ENCODE measurements at places on chromosomes 2 and 18.

DNA sequence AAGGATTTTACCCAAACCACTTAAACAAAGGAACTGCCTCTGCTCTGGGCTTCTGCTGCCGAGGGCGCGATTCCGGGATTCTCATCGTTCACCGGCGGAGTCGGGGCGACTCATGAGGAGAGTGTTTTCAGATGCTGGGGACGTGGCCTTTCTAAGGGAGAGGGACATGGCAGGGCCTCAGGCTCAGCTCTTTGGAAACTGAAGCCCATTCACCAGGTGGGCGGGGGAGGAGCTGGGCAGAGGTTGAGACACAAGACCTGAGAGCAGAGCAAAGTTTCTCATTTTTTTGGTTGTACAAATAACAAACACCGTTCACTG is 29.8 kb downstream of the NFATC1 start:
- DNase-seq = no peak

- DNase-seq = no peak
Observed at GRCh38 chr2:39663187-39663930, 2.4 kb upstream of the TMEM178A start.

DNA sequence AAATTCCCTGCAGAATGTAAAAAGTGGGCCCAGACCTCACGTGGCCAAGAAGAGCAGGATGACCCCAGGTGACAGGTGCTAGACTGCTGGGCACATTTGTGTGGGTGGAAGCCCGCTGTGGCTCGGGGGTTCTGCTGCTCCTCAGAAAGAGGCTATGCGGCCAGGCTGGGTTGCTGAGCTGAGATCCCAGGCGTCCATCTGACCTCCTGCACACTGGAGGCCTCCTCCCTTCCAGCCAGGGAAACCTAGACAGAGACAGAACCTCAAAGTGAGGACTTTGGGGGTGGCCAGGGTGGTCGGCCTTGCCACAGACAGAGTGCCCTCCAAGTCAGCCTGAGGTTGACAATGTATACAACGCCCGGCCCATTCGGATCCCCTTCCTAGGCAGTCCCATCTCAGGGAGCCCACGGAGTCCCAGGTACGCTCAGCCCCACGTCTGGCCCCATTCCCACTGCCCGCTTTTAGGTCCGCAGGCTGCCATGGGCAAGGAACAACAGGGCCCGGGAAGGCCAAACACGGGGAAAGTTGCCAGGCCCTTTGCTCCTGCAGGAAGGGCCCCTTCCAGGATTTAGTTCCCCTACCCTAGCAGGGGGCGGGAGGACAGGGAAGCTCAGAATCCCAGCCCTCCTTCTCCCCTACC is 75.6 kb downstream of the KIAA2012 start:
- DNase-seq = no peak

DNA sequence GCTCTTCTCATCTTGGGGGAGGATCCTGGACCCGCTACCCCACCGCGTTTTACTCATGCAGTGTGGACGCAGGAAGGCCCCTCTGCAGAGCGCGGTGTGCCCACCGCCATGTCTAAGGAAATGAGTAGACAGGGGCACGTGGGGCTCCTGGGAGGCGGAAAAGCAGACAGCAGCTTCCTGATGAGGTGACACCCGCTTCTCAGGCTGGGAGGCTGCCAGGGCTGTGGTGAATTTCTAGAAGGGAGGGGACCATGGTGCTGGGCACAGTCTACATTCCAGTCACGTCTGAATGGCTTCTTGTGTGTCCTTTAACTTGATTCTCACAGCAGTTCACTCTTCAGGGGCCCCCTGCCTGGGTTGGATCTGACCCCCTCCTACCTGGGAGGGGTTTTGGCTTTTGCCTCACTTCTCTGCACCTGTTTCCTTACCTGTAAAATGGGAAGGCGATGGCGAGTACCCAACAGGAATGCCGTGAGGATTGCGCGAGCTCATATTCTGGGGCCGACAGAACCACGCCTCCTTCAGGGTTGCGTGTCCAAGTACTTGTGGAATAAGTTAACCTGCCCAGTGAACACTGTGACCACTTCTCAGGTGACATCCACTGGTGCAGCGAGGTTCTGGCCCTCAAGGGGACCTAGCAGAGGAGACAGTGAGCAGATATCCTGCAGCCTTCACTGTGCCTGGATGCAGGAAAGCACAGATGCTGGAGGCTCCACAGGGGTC is 32.3 kb upstream of the MBP start:
- no peak for DNase-seq

GRCh38 chr2:156489750-156490465 is 53.7 kb downstream of the GPD2 start:
- DNase-seq = no peak

GRCh38 chr18:80227472-80227871 is 19.8 kb downstream of the PARD6G start:
- no peak for DNase-seq

- DNase-seq = no peak
Observed at GRCh38 chr2:3280683-3281520, 96.7 kb downstream of the EIPR1 start.

DNA sequence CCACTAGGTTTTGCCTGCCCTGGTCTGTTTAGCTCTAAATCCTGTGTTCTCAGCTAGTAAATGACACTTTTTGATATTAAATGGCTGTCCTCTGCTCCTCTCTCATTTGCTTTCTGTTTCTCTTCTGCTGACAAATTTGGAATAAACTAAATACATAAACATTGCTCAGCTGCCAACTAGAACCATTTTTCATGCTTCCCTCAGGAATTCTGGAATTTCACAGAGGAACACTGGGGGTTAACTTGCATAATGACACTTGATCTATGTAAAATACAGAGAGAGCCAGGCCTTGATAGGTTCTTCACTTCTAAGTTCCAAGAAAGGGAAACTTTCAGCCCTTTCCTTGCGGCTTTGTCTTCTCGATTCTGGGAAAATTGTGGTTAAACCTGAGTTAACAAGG is 450.6 kb upstream of the ST6GAL2 start:
- DNase-seq = no peak

DNA sequence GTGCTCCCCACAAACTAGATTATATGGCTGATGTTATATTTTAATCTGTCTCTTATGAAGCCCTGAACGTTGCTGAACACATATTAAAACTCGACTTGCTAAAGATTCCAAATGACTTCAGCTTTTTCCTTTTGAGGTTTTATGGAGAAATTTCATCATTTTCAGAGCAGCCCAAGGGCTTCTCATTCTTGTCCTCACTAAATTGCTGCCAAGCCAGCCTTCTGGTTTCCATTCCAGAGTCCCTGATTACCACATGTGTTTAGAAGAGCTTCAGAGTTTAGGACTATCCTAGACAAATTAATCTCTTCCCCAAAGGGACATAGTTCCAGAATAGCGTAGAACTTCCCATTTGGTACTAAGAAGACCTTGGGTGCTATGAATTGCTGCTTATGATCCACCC is 77.8 kb upstream of the CCDC195 start:
- DNase-seq = no peak

- DNase-seq = no peak
Observed at GRCh38 chr18:56870982-56871381, 219.8 kb downstream of the WDR7 start.

DNA sequence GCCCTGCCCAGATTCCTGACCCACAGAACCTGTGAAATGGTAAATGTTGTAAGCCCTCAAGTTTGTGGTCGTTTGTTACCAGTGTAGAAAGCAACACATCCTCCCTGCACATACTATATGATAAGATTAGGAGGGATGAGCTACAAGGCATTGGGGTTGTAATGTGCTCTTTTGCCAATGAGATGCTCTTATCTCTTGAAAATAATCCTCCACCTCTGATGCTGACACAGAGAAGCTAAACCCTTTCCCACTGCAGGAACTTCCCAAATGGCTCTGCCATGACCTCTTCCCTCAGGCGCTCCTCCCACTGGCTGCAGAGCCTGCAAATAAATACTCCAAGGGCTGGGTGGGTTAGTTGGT is 23.5 kb downstream of the CDC42EP3 start:
- DNase-seq = no peak

- no peak for DNase-seq
Observed at GRCh38 chr18:52481116-52481515, 141.1 kb downstream of the DCC start.

DNA sequence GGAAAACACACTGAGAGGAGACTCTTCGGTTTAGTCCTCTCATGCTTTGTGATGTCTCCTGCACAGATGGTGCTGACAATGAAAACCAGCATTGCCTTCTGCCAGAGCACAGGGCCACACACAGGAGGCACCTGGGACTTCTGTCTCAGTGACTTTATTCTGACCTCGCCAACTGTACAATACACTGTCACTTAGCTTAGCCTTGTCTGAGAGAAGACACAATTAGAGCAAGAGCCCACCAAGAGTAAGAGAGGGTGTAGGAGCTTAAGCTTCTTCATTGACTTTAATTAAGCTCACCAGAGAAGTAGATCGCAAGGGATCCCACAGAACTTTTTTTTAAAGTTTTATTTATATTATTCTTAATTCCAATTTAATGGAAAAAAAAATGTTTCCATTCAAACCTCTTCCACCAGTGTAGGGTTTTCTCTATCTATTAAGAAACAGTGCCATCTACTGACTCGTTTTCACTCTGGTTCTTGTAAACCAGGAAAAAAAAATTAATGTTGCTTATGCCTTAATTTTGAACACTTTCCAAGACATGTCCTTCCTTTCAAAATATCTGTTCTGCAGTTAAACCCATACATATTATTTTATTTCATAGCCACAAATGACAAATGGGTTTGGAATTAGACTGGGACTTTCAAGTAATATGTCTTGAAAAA is 42.4 kb upstream of the DDX18 start:
- peak; percentile 15 for DNase-seq

- no peak for DNase-seq
Observed at GRCh38 chr2:112151271-112151670, 13.1 kb downstream of the FBLN7 start.

GRCh38 chr2:69565431-69565839 is 78.1 kb downstream of the AAK1 start:
- peak; percentile 81 for DNase-seq

DNA sequence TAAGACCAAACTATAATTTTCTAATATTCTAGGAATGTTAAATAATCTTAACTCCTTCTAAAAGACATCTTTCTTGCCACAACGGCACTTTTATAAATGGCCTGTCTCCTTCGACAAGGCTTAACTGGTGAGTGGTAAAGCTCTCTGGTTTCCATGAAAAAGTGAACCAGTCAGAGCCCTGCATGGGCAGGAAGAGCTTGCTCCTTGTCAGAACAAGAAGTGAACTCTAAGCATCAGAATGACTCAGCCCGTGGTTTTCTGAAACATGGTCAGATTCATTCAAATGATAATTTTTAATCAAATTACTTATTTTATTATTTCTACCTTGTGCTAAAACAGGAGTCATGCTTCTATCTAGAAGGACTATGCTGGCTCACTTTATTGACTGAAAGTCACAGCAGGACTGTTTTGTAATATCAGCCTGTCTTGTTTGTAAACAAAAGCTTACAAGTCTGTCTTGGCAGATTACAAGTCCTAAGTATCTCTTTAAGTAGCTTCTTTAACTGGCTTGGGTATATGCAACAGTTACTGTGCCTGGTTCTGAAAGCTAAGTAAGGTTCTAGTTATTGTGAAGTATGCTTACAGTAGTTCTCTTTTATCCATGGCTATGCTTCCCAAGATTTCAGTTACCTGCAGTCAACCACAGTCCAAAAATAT is 245.4 kb downstream of the NAPG start:
- DNase-seq = no peak

DNA sequence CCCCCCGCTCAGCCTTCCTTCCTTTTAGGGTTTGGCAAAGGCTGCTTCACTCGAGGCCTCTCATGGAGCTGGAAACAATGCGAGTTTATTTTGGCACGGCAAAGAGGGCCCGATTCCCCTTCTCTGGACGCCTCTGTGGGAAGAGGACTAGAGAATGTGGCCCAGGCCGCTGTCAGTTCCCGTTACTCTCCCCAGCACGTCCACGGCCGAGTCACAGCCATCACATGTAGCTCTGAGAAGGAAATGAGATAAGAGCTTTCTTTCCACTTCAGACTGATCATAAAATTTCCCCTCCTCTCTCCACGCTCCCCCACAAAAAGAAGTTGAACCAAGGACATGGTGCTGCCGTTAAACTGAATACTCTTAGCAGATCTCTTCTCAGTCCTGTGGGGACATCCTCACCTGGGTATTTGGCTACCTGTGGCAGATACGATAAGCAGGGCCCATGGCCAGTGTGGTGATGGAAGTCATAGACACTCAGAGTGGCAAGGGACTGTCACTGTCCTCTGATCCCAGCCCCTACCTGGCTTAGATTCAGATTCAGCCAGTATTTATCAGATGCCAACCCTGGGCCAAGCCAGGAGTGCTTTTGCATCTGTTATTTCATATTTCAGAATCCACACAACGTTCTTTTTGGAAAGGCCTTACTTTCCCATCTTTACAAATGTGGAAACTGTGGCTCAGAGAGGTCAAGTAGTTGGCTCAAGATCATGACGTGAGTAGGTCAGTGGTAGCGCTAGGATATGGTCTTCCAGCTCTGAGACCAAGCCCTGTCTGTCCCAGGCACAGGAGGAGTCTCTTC is 101.2 kb downstream of the MCFD2 start:
- no peak for DNase-seq

GRCh38 chr2:212711856-212712255 is 173.3 kb upstream of the ERBB4 start:
- no peak for DNase-seq

- no peak for DNase-seq
Observed at GRCh38 chr2:19736191-19736831, 165.5 kb downstream of the TTC32 start.

- DNase-seq = no peak
Observed at GRCh38 chr2:181183878-181184542, 203.6 kb downstream of the UBE2E3 start.

- no peak for DNase-seq
Observed at GRCh38 chr2:53302455-53302854, 465.1 kb upstream of the CHAC2 start.

DNA sequence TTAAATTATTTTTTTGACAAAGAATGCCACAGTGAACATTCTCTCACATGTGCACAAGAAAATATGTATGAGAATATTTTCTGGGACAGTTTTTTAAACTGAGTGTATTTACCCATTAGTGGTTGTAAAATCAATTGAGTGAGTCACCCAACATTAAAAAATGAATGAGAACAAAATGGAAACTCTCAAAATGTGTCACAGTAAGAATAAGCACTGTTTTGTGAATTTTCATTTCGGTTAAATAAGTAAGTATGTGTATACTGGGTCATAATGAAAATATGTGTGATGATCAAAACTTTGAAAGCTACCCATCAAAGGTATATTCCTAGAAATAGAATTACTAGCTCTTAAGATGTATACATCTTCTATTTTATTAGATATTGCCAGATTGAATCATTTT is 11.6 kb downstream of the BABAM2 start:
- DNase-seq = no peak

Data from HuH-7 (cell line).